IMR-90 (cell line): ENCODE measurements at places on chromosomes 1 and 21. TPM values are rescaled to one million over a fixed set of nuclear protein-coding genes. Genes with fewer than 3 reads are reported as not detected.
A peak's percentile ranks its signal among the peaks of the same experiment; 100 is the strongest.

DNA sequence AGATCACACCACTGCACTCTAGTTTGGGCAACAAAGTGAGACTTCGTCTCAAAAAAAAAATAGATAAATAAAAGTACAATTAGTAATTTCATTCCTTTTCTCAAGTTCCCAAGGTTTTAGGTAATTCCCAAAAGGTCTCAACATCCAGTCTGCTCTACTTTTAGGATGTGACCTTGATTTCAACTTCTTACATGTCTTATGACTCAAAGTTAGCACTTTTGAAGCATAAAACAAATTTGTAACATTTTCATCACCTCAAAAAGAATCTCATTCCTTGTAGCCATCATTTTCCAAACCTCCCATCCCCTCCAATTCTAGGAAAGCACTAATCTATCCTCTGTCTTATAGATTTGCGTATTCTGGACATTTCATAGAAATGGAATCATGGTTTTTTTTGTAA lies 32.2 kb downstream of the SNX27 start:
- no peak for DNase-seq

DNA sequence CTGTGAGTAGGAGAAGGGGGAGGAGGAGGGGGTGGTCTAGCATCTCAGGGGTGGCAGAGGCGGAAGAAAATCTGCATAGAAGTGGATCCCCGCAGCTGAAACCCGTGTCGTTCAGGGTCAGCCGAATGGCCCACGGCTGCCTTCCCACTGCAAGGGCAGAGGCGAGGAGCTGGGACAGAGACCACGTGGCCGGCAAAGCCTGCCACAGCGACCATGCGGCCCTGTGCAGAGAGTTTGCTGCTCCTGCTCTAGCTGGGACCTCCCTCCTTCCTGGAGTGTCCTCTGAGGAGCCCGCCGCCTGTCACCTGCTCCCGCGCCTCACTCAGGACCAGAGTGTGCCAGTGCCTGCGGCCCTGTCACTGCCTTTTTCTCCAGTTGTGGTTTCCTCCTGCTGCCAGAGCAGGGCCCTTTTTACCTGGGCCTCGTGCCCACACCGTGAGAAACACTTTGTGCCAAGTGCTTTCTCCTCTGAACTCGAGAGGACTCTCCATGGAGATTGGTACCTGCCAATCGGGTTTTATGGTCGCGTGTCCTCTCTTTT lies 5.4 kb upstream of the TRPM2 start:
- no peak for DNase-seq

- DNase-seq = peak; percentile 62
These were observed 126.2 kb upstream of the ETS2 start for GRCh38 chr21:38679534-38679933.

- DNase-seq = peak; percentile 22
These were observed 40.4 kb downstream of the KIAA0040 start for GRCh38 chr1:175152006-175152652.

MARK1 gene
- not detected in 2 replicates for total RNA-seq

LRRC47 gene
- total RNA-seq = 15.2 and 23.1 TPM in 2 replicates

NHLH1 gene
- total RNA-seq = not detected in 2 replicates
